COR-L47 (cell line): ENCODE measurements at places on chromosomes 12 and 14.

DNA sequence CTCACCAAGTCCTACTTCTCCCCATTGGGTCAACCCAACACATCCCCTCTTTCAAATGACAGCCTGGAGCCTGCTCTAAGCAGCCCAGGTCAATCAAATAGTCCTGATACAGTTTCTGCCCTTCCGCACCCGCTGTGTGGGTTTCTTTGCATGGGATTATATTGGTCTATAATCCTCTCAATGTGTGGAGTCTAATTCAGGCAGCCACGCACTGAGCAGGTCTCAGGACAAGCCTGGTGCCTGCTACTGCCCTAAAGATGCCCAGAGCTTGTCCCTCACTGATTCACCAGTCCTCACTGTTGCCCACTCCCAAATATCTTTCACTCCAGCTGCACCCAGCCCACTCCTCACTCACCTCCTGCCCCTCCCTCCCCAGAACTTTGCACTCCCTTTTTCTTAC lies 16.4 kb downstream of the ACTN1 start:
- DNase-seq: no peak

DNA sequence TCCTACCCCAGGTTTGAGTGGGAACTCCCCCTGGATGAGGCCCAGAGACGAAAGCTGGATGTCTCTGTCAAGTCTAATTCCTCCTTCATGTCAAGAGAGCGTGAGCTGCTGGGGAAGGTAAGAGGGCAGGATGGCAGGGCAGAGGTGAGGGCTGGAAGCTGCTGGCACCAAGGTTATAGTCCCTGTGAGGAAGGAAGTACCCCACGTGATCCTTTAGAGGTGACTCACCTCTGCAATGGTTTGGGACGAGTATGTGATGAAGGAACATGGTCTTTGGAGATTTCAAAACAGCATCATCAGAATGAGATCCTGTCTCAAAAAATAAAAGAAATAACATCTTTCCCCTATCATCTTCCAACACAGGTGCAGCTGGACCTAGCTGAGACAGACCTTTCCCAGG lies 9.2 kb upstream of the MYL6B start:
- no peak for DNase-seq

DNA sequence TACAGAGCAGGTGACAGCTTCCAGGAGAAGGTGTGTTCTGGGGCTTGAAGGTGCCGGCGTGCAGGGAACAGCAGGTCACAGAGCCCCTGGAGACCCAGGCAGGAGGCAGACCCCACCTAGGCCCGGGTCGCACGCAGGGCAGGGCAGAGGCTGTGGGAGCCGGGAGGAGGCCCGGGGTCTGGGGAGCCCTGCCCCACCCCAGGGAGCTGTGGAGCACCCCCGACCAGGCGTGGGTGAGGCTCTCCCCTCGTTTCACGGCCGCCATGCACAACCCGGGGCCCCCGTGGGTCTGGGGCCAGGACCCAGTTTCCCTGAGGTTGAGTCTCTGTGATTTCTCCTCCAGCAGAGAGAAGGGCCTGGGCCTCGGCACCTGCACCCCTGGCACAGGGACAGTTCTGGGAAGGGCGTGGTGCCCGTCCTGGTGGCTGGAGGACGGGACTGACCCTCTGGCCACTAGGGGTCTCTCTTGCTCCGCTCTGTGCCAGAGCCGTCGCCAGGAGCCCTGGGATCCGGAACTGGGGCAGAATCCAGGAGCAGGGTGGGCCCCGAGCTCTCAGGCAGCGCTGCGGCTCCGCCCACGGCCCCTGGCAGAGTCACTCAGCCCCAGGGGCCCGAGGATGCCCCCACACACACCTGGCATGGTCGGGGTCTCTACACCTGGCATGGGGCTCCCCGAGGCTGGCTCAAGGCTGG lies 75.2 kb upstream of the FBRSL1 start:
- DNase-seq: peak; percentile 76

- DNase-seq: no peak
Observed at GRCh38 chr14:67411370-67411769, 595 bp downstream of the PLEK2 start.

DNA sequence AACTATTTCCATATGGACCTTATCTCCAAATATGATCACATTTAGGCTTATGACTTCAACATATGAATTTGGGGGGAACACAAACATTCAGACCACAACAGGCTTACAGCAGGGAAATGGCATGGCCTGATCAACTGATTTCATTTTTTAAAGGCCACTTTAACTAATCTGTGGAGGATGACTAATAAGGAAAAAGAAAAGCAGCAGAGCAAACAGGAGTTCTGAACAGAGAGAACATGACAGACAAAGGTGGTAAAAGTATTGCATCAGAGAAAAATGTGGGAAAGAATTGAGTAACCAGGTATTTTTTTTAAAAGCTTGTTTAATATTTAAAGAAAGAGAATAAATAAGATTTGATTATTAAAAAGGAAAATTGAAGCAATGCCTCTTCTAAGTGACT lies 366.1 kb upstream of the TMPO start:
- no peak for DNase-seq

- DNase-seq: no peak
Observed at GRCh38 chr12:9343731-9344130, 135.5 kb upstream of the PZP start.

DNA sequence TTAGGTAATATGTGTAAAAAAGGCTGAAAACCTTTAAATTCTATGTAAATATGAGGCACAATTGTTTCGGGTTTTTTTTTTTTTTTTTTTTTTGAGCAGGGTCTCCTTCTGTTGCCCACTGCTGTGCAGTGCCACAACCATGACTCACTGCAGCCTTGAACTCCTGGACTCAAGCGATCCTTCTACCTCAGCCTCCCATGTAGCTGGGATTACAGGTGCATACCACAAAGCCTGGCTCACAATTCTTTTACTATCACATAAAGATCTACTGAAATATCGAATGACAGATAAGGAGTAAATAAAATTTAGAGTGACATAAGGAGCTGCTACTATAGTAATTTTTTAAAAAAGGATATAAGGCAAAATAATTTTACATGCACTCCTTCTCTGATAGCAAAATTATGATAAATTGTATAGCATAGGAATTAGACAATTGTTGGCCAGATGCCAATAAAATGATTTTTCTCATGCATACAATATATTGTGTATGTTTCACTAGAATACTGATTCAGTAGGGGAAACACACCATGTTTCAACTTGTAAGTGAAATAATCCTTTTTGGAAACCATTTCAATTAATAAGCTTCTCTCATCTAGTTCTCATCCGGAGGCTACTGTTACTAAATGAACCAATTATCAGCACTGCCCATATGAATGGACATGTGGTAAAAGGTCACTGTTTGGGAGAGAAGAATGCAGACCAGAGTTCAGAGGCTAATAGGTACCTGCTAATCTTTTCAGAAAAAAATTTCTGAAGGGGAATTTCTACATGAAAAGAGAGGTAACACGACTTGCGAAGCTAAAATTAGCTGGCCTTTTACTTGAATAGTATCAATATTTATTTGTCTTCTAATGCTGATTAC lies 108.4 kb downstream of the PPP1R12A start:
- no peak for DNase-seq

- DNase-seq: no peak
Observed at GRCh38 chr12:122830517-122831214, 4.6 kb upstream of the HIP1R start.

DNA sequence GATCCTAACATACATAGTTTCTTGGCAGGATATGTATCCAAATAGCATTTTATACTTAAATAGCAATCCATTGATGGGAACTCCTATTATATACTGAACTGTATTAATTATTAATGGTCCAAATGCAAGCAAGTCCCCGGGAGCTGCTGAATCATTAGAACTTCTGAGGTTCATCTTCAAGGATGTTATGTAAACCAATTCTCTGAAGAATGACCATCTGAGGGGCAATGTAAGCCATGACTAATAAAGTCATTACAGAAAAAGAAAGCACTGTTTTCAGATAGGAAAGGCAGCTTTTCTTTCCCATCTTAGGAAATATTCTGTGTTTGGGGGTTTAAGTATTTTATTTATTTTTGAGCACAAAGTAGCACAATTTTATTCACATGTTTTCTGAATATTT lies 166.1 kb upstream of the SLC16A7 start:
- no peak for DNase-seq

DNA sequence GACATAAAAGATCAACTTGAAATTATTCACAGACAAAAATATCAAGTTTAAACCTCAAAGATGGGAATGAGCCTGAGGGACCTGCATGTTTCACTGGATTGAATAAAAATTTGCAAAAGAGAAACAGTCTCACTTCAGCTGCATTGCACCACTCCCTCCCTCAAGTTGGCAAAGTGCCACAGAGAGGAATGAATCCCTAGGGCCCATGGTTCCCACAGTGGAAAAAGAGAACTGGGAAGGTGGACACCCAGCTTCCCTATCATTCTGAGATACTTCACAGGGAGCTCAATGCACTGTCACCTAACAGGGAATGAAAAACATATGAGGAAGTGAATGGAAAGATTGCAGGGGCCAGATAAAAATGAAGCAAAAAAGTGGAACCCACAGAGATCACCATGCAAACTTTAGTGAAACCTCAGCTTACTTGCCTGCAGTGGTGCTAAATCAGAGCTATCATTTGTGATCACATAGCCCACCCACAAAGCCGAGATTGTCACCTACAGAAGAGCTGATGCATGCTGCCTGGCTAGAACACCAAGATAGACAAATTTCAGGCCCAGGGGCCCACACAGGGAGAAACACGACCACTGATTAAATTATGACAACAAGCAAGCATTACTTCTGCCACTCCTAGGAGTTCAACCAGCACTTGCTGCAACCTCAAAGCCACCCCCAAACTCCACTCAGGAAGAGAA lies 911.3 kb downstream of the LRFN5 start:
- DNase-seq: no peak

GRCh38 chr12:65637774-65638173 lies 186.5 kb upstream of the HMGA2 start:
- no peak for DNase-seq

GRCh38 chr12:4421590-4422031 lies 24.0 kb downstream of the FGF6 start:
- peak; percentile 23 for DNase-seq

GRCh38 chr12:57242691-57243454 lies 8.1 kb downstream of the STAC3 start:
- peak; percentile 89 for DNase-seq

GRCh38 chr14:66315548-66315947 lies 170.6 kb upstream of the CCDC196 start:
- no peak for DNase-seq

DNA sequence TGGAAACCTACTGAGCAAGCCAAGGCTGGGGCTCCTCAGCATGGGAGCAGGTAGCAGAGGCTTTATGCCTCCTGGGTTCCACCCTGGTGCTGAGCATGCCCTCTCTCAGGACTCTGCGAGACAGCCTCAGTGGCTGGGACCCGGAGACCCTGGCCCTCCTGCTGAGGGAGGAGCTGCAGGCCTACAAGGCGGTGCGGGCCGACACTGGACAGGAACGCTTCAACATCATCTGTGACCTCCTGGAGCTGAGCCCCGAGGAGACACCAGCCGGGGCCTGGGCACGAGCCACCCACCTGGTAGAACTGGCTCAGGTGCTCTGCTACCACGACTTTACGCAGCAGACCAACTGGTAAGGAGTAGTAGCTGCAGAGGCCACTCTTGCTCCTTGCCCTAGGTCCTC lies 8.4 kb downstream of the ESPL1 start:
- DNase-seq: no peak

- DNase-seq: peak; percentile 92
Observed at GRCh38 chr14:33475623-33476022, 475.3 kb downstream of the EGLN3 start.
